Aorta (tissue), 5 donors: ENCODE measurements at places on chromosomes 1 and 21.

GRCh38 chr1:23530087-23530746, 816 bp downstream of the E2F2 start:
- DNase-seq: peak; percentile 45

- DNase-seq: peak; percentile 29
Measured at GRCh38 chr1:228316589-228317387, 89.8 kb downstream of the TRIM11 start.

GRCh38 chr1:168504064-168504837, 39.5 kb downstream of the XCL2 start:
- peak; percentile 85 for DNase-seq

DNA sequence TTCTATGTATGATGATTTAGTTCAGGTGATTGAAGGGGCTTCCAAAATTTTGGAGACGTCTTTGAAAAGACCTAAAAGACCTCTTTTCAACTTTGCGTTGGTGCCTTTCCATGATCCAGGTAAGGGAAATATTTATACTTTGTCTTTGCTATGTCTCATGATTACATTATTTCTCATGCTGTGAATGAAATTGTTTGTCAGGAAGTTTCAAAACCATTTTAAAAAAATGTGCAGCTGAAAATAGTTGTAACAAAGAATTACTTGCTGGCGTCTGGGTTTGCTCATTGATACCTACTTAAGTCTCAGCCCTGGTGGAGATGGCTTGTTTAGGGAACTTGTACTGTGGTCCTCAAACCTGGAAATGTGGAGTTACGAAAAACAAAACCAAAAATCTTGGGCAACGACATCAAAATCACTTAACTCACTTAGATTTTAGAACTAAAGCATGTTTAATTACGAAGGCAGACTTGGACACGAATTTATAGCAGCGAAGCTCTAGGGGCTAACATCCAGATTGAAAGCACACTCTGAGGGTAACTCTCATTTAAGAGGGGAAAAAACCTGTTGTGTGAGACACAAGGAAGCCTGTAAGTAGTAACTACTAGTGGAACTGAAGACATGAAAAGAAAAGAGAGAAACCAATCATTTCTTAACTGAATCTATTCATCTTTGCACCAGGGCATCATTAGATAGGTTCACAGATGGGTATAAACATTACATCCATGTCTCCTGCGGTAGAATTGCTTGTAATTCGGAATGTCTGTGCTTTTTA, 924 bp downstream of the HMCN1 start:
- no peak for DNase-seq

DNA sequence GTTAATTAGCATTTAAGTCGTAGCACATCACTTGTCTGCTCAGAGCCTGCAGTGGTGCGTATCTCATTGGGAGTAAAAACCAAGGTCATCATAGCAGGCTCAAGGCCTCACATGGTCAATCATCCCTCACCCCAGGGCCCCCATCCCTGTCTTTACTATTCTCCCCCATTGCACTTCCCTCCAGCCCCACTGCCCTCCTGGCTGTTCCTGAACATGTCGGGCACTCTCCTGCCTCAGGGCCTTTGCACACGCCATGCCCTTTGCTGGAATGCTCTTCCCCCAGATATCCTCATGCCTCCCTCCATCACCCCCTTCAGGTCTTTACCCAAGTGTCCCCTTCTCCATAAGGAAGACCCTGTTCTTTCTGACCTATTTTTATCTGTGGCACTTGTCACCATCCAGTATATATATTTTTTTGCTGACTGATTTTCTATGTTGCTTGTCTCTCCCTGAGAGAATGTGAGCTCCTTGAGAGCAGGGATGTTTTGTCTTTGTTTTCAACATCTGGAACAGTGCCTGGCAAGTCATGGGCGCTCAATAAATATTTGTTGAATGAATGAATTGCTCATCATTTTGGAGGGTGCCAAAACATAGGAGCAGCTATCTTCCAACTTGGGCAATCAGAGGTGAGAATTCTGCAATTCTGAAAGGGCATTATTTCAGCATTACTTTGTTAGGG, 74.1 kb upstream of the POU3F1 start:
- no peak for DNase-seq

GRCh38 chr1:58978096-58978495, 194.2 kb upstream of the JUN start:
- no peak for DNase-seq

DNA sequence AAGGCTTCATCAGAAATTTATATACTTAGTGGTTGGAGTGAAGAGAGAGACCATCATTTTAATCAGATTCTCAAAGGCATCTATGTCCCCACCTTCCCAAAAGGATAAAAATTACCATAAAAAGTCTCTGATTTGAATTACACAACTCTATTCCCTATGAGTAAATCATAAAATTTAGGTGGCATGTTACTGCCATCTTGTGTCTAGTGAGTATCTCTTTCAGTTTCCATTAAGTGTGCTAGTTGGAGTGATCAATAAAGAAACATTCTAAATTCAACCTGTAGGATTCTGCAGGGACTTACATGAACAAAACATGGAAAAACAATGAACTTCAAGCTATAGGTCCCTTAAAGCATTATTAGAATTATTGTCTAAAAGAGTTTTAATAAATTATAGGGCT, 655.4 kb downstream of the LTN1 start:
- DNase-seq: no peak

GRCh38 chr1:80657044-80657643, 1143.6 kb upstream of the ADGRL2 start:
- no peak for DNase-seq

- DNase-seq: no peak
Measured at GRCh38 chr1:162138599-162139181, 69.2 kb downstream of the NOS1AP start.

DNA sequence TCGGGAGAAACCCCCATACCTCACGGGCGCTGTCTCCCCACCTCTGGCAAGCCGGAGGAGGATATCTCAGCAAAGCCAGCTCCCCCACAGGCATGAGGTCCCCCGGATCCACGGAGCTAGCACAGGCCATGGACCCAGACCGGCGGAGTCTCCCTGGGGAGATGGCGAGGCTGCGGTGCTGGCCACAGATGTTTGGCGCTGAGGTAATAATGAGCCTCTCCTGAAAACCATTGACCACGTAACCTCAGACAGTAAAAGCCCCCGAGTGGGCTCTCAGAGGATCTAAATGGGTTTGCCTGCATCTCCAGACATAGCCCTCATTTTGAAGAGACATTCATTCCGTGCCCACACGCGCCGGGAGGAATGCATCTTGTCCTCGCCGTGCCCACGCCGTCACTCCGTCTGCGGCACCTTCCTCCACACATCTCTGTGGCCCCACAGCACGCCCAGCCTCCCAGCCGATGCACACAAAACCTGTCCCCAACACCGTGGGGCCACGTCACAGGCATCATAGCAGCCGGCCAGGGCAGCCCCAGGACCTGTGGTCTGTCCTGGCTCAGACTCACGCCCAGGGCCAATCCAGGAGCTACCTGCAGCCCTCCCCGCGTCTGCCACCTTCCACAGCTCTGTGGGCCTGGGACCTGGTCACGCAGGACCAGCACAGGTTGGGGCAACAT, 150.9 kb downstream of the PRDM16 start:
- no peak for DNase-seq

- DNase-seq: no peak
Measured at GRCh38 chr1:97929874-97930851, 9.3 kb upstream of the DPYD start.

- no peak for DNase-seq
Measured at GRCh38 chr1:154574716-154575115, 7.1 kb downstream of the CHRNB2 start.
